Left ventricle myocardium inferior (tissue), 1 donor: ENCODE measurements at places on chromosomes 2 and 18. TPM values are rescaled to one million over a fixed set of nuclear protein-coding genes. Genes with fewer than 3 reads are reported as not detected.

DPYSL5 gene
- total RNA-seq = not detected

NOSTRIN gene
- 14.7 TPM for total RNA-seq

KCNG3 gene
- not detected for total RNA-seq

SERPINB13 gene
- total RNA-seq = not detected

MFSD2B gene
- total RNA-seq = 0.16 TPM

LYG1 gene
- total RNA-seq = 0.58 TPM

CCDC121 gene
- 6.8 TPM for total RNA-seq

DSG1 gene
- 1.3 TPM for total RNA-seq

DNA sequence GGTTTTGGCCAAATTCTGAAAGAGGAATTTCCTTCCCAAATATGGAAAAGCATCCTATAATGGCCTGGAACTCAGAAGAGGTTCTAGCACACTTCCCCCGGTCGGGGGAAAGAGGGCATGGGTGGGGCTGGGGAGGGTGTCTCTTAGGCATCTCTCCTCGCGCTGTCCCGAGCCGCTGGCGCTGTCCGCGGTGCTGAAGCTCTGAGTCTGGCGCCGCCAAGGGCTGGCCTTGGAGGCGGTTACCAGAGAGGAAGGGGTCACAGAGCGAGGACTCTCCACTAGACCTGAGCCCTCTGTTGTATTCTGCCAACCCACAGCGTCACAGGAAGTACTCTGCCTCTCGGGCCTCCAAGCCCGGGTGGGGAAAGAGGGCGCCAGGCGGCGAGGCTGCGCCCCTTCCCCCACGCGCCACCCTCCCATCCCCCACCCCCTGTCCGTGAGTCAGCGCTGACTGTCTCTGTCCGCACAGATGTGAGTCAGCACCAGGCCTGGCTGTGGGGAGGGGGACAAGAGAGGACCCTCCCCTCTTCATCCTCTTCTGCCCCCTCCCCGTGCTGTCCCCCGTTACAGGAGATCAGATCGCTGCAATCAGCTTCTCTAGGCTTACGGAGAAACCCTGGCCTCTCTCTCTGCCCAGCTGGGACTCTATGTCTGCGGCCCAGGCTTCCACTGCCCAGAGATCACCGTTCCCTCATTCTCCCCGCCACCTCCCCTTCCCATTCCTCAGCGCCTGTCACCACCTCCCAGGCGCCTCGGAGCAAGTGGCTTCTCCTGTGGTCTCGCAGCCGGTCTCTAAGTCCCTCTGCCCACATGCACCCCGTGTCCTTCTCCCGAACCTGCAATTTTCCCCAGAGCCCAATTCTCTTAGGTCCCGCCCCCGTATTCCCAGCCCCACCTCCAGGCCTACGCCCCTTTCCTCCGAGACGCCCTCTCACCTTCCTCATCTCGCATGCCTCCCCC lies 779 bp downstream of the PTPRN start:
- DNase-seq = peak; percentile 63

DNA sequence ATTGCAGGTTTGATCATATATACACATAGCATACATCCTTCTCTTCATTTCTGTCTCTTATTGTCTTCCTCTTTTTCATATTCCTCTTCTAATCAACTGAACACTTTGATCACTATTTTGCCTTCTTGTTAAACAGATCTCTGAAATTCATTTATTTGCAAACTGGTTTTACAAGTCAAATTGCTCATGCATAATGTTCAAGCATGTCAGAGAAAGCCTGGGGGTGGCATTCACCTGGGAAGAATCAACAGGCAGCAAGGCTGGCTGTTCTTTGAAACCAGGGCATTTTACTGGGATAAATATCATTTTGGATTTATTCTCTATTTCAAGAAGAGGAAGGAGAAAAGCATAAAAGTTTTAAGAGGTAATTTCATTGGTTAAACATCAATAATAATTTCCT lies 66.9 kb upstream of the LRATD1 start:
- DNase-seq = no peak

DNA sequence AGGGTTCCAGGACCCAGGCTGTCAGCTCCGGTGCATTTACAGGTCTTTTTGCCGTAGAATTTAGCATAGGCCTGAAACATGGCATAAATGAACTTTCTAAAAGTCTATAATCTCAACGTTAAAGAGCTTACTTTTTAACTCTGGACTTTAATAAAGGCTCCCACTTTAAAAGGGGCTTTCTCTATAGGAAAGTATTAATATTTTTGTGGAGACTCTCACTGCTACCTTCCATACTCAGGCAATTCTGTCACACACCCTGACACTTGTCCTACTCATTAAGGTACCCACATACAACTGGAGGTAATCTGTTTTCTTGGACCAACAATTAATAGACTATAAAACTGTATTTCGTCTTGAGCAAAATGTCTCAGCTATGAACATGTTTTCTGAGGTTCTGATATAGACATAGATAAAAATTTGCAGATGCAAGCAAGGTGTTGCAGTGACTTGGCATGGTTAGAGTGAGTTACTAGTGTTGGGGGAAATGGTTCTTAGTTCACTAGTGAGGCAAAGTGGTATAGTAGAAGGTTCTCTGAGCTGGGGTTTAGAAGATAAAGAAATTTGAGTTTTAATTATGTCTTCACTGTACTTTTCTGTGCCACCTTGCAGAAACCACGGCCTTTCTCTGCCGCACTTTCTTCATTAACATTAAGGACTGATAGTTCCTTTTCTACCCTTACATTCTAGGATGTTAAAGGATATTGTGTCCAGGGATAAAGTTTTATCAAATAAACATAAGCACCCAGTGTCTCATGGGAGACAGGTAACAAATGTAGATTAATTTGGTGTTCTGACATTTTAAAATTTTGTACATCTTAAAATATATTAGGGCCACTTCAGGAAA lies 10.8 kb upstream of the NR4A2 start:
- no peak for DNase-seq

DNA sequence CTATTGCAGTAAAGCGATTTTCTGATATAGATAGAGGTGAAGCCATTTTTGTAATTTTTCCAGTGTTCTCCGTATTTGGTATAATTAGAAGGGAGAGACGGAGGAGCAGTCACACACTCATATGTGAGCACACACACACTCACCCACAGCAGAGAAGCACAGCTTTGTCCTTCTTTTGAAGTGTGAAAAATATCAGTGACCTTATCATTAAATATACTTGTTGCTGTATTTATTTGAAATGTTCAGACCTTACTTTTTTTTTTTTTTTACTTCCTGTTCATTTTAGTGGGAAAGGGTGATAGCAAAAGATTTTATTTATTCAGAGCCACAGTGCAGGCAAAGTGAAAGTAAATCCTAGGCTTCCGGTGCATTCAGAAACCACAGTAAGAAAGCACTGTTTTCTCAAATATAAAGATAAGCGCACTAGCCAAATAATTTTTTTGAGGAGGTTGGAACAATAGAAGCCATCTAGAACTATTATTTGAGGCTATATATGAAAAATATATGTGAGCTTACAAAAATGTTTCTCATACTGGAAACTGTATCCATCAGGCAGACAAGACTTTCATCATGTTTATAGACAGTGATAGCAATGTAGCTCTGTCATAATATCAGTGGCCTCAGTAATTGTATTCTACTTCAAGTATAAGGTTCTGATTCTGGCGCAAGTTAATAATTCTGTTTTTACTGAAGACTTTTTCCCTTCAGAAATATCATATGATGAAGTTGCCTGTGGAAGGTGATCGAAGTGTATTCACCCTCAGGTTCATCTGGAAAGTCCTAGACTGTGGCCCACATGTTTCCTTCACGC lies 37.2 kb downstream of the TSHZ1 start:
- no peak for DNase-seq

DNA sequence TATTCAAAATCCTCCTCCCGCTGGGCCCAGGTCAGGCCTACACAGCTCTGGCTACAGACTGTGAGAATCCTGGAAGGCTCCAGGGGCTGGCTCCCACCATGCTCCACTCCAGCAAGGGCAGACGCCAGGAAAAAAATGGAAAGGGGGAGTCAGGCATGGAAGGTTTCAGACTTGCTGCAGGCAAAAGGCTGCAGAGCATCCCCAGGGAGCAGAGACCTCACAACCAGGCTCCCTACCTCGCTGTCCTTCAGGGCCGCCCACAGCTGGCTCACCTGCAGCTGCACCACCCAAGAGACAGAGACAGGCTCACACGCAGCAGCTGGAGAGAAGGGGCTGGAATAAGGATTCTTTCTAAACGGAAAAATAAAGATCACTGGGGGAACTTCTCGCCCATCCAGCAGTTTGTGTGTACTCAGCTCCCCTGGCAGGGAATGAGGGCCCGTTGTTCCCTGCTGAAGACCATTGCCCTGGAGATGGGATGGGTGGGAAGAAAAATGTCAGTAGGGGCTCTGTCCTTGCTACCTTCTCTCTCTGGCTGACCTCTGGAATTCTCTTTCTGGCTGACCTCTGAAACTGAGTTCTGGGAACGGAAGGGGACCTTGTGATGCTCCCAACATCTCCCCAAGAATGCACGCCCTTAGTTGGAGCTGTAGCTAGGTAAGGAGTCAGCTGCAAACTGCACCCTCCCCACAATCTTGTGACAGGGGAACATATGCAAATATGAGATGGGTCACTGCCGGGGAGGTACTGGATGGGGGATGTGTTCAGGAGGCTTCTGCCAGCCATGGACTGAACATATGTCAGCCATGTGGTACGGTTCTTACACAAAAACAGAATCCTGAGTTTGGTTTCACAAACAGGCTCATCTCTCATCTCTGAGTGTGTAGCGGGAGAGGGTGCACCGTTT lies 34.5 kb downstream of the BCL2 start:
- no peak for DNase-seq

GRCh38 chr2:199862788-199863187 lies 11.8 kb upstream of the FTCDNL1 start:
- no peak for DNase-seq

GRCh38 chr2:216339456-216340279 lies 32.6 kb downstream of the MARCHF4 start:
- DNase-seq = peak; percentile 32

DNA sequence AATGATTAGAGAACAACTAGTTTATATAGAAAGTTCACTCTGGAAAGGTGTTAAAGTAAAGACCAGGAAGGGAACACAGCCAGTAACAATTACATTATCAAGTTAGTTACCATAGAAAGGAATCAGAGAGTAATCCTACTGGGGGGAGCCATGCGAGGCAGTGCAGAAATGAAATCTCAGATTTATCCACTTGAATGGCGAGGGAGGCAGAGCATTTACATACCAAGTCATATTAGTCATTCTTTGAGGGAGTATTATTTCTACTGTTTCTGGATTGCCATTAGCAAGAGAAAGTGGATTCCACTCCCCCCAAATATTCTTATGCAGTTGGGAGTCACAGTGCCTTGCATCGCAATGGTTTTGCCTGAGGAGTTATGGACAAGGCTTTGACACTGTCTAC lies 472.7 kb upstream of the TRIB2 start:
- no peak for DNase-seq

DNA sequence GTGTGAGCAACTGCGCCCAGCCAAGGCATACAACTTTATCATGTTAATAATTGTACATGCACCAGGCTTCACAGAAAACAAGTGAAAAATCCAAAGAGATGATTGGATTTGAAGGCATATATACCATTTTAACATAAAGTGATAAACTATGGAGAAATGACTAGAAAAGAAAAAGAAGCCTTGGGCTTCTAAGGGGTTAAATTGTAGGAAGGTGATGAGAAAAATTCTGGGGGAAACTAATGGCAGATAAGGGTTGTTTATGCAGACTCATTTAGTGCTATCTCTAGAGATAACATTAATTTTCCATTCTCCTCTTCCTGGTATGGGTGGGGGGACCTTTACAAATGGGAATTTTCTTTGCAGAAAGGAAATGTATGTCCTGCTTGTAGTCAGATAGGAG lies 154.0 kb downstream of the TMEM17 start:
- DNase-seq = no peak

- DNase-seq = peak; percentile 79
Measured at GRCh38 chr2:238426568-238427434, at the start of gene ASB1. ASB1 (plus strand) TSS chr2:238426927; CDS start chr2:238427071, 144 bp downstream.

DNA sequence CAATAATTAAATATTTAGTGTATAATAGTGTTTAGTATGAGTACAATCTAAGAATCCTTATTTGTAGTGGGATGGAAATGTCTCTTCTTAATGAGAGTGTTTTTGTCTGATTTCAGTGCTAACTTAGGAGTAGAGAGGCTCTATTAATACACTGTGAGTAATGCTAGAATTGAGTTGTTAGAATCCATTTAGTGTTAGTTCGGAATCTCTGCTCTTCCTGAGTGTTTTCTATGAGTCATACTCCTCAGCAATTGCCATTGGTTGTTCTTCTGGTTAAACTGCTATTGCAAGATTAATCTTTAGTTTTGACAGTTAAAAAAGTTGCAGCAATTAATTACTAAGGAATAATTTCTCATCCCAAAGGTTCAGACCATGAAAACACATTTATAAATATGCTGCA lies 828.6 kb upstream of the POU3F3 start:
- no peak for DNase-seq

DNA sequence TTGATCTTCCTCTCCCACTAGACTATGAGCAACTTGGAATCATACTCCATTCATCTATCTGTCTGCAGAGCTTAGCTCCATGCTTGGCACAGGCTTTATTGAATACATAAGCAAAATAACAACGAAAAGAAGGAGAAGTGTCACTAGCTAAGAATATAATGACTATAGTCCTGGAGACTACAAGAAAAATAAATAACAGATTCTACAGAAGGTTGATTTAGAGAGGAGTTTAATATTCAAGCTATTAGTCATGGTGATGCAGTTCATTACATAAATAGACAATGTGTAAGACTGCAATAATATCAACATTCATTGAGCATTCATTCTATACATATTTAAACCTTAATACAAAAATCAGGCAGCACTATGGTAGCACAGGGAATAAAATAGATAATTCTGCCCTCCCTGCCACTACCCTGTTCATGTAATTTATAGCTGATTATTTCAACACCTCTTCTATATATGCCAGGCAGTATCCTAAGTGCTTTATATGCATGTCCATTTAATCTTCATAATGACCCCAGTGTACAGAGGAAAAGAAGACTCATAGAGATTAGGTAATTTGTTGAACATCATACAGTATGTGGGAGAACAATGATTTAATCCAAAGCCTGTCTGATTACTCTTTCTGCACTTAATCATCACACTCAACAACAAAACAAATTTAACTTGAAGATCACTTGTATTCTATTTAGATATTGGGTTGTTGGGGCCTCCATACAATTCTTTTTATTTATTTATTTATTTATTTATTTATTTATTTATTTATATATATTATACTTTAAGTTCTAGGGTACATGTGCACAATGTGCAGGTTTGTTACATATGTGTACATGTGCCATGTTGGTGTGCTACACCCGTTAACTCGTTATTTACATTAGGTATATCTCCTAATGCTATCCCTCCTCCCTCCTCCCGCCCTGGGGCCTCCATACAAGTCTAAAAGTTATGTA lies 165.3 kb downstream of the RNF152 start:
- DNase-seq = no peak

DNA sequence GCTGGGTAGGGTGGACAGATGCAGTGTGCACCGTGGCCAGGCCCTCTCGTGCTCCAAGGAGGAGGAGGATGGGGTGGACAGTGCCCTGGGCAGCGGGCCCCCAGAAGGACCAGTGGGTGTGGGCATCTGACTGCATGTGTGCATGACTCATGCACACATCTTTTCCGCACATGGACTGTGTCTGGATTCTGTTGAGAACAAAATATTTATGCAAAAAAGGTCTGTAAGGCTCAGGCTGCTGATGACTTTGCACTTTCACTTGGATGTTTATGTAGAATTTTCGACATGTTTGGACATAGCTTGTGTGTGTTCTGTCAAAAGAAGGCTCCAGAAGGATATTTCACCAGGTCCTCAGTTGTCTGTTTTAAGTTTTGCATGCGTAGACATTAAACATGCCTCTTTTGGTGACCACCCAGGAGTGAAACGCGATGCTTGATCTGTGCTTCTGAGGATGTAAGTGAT lies 45.6 kb downstream of the MTCL1 start:
- no peak for DNase-seq

GRCh38 chr2:99810225-99810624 lies 320.4 kb upstream of the REV1 start:
- DNase-seq = no peak

- DNase-seq = no peak
Measured at GRCh38 chr2:42523341-42523740, 29.6 kb upstream of the KCNG3 start.
